Putamen (tissue), 1 donor: ENCODE measurements at places on chromosomes 16 and 17.

DNA sequence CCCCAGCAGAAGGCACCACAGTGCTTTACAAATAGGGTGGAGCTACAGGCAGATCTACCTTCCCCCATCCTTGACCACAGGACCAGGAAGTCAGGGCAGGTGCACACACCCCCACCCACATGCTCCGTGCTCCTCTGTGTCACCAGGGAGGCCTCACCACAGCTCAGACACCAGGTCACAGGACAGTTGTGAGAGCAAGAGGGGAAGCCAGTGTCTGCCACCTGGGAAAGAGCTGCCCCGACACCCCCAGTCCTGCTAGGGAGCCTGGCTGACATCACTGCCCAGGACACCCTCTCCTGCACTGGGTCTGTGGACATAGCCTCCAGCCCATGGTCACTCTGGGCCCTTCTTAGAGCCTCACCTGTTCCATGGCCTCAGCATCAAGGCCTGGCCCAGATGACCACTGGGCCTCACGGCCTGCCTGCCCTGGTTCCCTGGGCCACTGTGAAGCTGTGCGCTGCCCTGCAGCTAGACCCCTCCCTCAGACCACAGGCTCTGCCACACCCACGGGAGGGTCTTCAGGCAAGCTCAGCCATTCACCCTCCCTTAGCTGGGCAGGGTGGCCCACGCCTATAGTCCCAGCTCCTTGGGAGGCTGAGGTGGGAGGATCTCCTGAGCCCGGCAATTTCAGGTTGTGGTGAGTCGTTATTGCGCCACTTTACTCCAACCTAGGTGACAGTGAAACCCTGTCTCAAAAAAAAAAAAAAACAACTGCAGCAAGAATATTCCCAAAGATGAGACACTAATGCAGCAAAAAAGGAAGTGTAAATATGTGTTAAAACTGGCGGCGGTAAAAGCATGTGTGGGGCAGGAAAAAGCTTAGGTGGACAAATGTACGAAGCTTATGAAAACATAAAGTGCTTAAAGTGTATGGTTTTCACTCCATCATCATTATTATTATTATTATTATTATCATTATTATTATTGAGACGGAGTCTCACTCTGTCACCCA lies 14.2 kb downstream of the POLR3K start:
- DNase-seq: no peak

GRCh38 chr17:69348429-69348828 lies 21.5 kb upstream of the ABCA5 start:
- DNase-seq: no peak

DNA sequence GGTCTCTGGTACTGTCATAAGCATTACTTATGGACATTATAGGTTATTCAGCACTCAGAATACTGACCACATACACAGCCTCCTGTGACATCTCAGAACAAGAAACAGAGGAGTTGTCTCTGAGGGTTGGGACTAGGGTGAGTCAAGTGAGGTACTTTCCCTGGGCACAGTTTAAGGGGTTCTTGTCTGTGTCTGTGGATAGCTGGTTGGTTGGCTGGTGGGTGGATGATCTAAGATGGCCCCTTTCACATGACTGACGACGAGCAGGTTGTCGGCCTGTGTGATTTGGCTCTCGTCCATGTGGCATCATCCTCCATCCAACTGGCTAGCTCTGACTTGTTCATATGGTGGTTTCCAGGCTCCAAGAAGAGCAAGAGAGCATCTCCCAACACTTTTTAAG lies 163.9 kb downstream of the PRKCB start:
- DNase-seq: no peak

DNA sequence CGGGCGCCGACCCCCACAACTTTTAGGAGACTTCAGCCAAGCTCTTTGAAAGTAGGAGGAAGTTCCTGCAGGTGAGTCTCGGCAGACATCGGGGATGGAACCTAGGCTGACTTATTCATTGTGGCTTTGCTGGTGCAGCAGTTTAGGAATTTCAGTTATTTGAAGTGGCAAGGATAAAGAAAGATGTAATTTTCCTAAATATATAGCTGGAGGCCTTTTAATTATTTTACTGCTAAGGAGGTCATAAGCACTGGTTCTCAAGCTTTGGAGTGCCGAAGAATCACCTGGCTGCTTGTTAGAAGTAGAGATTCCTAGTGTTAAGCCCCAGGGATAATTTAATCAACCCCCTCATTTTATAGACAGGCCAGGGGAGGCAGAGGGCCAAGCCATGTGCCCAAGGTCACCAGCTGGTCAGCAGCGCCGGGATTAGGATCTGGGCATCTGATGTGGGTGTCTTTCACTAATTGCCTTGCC lies 28.9 kb upstream of the BCAR1 start:
- DNase-seq: no peak

GRCh38 chr16:19710991-19711545 lies 7.0 kb downstream of the KNOP1 start:
- no peak for DNase-seq

- DNase-seq: no peak
These were observed 589 bp upstream of the FBF1 start for GRCh38 chr17:75941442-75941819.

DNA sequence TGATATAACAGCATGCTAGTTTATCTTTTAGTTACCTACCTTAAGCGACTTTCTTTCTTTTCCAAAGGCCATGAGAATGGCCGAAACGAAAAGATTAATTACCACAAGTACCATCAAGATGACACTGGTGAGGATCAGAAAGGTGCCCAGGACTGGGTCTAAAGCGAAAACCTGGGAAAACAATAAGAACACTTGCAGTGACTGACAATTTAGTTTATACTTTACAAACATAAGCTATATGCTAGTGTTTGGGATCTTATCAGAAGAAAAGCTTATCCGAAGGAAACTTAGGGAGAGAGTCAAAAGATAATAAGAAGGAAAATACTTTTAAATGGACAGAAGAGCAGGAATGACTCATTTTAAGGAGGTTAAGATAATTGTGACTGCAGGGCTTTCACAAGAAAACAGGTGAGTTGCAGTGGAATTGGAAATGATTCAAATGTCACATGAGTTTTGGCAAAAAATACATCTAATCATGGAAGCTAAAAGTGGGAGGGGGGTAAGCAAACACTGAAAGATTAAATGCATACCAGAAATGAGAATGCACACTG lies 34.8 kb downstream of the IST1 start:
- no peak for DNase-seq

DNA sequence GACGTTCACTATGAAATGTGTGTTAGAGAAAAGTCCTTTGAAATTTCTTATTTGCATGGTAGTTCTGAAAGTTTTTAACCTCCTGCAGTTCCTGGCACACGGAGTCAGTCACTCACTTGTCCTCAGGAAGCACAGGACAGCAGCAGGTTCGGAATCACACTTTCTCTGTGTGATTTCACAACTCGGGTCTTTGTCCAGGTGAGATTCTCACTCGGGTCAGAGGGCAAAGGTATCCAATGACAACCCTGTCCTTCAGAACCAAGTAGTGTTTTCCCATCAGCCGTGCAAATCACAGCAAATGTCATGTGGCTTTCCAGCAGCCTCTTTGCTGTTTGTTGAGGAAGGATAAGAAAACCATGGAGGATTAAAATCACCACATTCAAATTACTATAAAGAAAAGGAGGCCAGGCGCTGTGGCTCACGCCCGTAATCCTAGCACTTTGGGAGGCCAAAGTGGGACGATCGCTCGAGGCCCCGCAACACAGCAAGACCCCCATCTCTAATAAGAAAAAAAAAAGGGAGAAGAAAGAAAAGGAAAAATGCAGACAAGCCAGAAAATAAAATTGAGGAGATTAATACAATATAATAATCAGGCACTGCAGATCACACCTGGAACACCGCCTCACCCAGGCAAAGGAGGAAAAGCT lies 22.0 kb downstream of the ADCY9 start:
- DNase-seq: no peak

DNA sequence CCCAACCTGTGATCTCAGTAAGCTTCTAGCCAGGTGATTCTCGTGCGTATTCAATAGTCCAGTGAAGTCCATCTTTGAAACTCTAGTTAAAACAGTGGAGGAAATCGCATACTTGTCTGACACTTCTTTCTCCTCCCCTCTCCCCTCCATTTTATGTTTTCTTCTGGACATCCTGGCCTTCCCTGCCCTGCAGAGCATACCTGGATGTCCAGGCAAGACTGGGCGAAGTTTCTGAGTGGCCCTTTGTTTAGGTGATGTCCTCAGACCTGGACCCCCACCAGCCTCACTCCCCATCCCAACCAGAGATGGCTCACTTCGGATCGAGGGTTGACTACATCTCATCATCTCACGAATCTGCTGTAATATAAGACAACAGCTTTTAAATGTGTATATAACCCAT lies 65.7 kb downstream of the CCDC182 start:
- DNase-seq: no peak

DNA sequence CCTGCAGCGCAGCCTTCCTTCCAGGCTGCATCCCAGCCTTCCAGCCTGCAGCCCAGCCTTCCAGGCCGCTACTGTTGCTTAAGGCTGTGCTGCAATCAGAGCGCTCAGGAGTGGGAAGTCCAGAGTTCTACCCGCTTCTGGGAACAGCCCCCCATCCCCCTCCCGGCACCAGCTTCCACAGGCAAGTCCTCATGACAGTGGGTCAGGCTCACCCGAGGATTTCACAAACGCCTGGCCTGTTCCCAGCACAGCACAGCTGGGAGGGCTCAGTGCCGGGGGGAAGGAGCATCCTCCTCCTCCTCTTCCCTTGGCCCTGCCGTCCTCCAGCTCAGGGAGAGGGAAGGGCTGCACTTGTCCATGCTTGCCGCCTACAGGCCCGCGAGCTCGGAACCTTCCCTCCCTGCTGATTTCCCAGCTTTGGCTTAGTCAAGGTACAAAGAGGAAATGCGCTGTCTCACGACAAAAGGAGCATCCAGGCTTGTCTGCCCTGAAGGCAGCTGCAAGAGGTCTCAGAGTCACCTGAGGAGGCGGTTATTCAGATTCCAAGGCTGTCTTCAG lies 8.3 kb downstream of the SOCS3 start:
- peak; percentile 94 for DNase-seq

- no peak for DNase-seq
These were observed 7.8 kb upstream of the C17orf99 start for GRCh38 chr17:78138204-78139060.

DNA sequence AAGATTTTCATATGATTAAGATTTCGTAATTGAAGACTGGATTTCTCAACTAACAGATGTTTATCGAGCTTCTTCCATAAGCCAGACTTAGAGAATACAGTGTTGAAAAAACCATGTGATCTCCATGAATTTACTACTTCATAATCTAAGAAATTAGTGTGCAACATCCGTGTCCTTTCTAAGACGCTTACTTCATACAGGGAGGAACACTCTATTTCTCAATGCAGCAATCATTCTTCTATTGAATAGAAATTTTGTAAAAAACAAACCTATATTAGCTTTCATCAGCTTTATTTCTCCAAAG lies 946.3 kb downstream of the KCNJ2 start:
- no peak for DNase-seq

DNA sequence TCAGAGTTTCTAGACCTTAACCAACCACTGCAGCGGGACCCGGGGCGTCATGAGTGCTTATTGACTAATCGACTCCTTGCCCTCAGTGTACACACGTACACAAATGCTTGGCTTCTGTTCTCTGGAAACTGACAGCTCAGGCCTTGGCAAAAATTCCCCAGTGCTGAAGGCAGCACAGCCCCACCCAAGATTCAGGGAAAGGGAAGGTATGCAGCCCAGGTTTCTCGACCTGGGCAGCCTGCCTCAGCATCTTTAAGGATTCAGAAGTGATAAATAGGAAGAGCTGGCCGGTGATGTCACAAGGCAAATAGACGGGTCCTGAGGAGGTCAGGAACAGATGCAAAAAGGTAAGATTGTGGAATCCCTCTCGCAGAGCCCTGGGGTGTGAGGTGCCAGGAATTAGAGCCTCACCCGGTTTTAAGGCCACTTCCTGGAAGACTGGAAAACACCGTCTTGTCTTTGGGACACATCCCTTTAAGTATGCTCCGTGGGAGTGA lies 9.0 kb upstream of the CDH3 start:
- DNase-seq: no peak

DNA sequence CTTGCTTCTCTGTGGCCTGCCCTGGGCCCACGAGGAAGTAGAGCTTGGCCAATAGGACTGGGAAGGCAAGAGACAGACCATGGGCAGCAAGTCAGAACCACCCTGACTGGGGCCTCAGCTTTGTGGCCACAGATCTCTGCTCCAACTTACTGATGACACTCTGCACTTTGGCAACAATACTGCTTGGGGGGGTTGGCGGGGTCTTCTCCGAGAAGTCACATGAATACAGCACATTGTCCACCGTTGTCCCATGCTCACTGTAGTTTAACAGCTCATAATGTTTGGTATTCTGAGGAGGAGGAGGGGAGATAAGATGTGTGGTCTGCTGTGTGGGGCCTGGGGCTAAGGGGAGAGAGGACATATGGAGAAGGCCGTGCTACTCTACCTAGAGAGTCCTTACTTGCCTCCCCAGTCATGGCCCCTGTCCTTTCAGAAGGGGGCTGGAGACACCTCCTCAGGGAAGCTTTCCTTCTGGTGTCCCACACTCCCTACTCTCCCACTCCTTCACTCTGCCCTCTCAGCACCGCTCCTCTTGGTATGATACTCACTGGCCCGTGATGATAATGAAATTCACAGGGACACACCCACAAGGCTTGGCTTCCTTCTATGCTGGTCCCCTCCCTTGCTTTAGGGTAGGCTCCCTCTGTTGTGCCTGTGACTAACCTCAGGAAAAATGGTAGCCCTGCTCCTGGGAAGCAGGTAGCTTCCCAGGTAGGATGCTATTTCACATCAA lies 4.0 kb upstream of the DHRS13 start:
- no peak for DNase-seq

DNA sequence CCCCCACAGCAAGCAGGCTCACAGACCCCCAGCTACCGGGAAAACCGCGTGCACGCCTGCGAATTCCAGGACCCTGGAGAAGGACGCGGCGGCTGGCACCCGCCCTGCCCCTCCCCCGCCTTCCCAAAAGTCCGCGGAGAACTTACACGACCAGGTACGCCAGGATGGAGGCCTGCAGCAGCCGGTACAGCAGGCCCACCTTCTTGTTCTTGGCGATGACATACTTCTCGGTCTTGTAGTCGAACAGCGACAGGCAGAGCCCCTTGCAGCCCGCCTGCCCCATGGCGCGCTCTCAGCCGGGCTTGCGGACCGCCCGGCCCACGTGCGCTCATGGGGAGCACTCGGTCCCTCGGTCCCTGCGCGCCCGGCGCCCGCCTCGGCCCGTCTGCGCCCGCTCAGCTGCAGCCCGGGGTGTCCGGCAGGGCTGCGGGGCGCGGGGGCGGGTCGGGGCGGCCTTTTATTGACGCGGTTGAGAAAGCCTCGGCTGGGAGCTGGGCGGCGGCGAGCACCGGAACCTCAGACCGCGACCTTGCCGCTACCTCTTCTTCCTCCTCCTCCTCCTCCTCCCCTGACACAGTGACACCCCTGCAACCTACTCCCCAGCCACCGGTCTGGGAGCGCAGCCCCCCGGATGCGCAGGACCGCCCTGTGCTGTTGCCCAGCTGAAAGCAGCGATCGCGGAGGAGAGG lies at the start of gene P2RX5:
P2RX5 (minus strand) TSS at position 433 of the 689 bp plus-strand sequence; CDS start at position 283, 150 bp downstream.
- no peak for DNase-seq

- no peak for DNase-seq
These were observed 11.0 kb downstream of the ZNF276 start for GRCh38 chr16:89732142-89732917.

DNA sequence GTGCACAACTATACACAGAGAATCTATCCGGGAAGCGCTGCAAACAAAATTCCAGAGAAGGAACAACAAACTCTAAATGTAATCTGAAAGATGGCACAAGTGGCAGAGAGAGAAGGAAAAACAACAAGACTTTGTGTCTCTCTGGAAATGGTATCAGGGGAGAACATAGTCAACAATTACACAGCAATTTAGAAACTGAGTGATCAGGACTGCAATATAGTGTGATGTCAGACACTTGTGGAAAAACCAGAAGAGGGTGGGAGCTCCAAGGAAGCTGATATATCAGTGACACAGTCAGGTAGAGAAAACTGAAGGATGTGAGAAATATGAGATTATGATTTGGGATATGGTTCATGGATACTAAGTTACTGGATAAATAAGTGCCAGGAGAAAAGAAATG lies 8.2 kb downstream of the ZNF19 start:
- no peak for DNase-seq
